ENCODE measurements at places on chromosomes 16 and 17.

DNA sequence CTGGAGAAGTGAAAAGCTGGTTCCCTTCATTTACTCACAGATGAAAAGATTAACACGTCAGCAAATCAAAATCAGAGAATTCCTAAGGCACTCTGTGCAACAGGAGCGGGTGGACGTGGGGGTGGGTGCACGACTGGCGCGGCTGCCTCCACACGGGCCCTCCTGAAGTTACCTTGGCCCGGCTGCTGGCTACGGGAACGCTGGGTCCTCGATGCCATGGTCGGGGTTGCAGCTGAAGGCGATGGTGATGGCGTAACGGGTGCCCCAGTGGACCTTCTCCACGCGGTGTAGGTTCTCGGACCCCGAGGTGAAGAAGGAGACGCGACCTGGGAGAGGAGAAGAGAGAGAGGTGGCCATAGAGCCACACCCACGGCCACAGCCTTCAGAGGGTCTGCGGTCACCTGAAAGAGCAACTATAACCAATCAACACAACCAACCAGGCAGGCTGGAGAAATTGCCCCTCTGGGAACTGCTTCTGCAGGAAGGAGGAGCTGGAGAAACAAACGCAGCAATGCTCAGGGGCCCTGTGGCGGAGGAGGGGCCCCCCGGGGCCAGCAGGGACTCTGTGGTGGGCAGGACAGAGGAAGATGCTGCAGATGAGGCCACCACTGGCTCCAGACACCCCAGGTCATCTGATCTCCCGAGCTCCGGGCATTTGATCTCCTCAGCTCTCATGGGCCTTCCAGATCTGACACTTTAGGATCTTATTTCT lies 20.8 kb downstream of the UTS2R start:
- DNase-seq: no peak

- no peak for DNase-seq
These were observed 5.0 kb downstream of the SGCA start for GRCh38 chr17:50170662-50171370.

DNA sequence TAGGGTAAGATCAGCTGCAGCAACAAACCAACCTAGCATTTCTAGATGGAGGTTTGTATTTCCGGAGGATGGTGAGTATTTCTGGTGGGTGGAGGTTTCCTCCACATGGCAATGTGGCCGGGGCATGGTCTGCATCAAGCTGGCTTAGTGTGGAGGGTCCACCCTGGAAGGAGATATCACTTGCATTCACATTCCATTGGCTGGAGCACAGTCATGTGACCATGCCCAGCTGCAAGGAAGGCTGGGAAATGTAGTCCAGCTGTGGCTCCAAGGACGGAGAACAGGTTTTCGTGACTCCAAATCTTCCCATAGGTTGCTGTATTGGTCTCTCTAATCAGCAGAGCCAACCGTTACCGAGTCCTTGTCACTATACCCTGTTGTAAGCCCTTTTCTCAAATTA lies 68.7 kb downstream of the RAI1 start:
- peak; percentile 74 for DNase-seq

GRCh38 chr16:11152677-11153331 lies 103.2 kb downstream of the SOCS1 start:
- DNase-seq: no peak

GRCh38 chr17:35152421-35153140 lies 5.0 kb downstream of the UNC45B start:
- DNase-seq: no peak

DNA sequence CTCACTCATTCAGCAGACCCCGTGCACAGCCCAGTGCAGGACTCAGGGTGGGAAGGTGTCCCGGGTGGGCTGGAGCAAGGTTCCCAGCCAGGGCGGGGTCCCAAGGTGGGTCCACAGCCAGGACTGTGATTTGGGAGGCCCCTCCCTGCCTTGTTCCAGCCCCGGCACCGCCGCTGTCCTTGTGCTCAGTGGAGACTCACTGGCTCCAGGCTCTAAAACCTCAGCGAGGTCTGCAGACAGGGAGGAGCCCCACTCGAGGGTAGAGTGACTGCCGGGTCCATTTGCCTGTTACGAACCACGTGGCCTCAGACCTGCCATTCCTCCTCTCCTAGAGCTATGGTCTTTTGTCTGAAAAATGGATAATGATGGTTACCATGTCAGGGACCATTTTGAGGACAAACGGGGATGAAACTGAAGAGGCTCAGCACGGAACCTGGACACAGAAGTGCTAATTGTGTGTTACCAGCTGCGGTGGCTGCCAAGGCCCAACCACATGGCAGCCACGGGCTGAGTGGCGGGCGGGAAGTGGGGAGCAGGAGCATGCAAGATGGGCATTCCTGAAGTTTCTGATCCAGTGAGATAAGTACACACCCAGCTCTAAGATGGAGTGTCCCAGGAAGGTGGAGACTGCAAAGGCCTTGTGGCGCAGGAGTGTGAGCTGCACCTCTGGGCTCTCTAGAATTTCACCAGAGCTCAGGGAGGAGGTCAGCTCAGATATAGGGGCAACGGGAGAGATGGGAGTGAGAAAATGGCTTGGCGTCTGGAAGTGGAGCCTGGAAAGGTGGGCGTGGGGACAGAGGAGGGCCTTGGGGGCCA lies 317.6 kb downstream of the SEC14L1 start:
- peak; percentile 45 for DNase-seq

DNA sequence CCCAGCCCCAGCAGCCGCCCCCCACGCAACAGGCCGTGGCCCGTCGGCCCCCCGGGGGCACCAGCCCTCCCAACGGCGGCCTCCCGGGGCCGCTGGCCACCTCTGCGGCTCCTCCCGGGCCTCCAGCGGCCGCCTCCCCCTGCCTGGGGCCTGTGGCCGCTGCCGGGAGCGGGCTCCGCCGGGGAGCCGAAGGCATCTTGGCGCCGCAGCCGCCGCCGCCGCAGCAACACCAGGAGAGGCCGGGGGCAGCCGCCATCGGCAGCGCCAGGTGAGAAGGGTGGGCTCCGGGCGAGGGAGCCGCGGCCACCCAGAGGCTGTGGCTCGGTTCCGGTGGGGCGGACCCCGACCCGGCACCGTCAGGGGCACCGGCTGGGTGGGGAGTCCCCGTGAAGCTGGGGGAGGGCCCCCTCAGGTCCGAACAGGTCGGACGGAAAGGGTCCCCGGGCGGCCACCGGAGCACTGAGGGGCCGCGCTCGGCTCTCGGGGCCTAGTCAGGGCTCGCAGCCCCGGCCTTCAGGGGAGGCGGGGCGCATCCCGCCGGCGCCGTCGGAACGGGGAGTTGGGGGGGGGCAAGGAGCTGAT lies 583 bp downstream of the ATXN2L start:
- DNase-seq: no peak

- no peak for DNase-seq
These were observed 121.9 kb downstream of the CDYL2 start for GRCh38 chr16:80682421-80683070.

DNA sequence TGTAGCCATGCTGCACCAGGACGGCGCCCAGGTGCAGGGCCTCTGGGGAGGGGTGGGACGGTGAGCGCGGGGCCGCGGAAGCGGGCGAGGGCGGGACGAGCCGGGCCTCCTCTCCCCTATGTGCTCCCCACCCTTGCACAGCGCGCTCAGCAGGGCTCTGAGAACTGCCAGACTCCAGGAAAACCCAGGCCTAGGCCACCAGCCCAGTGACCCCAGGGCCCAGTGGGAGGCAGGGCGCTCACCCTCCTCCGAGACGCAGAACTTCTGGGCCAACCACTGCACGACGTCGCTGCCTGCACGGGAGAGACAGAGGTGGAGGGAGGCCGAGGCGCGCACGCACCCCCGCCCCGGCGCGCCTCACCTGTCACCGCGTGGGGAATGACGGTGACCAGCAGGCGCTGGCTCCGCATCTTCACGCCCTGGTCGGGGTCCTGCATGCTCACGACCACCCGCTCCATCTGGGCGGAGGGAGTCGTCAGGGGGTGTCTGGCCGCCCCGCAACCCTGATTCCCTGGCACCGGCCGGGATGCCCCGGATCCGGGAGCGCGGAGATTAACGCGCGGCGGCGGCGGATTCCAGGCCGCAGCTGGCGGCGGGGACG lies 603 bp downstream of the RGS11 start:
- no peak for DNase-seq

GRCh38 chr16:27102701-27103575 lies 36.2 kb downstream of the C16orf82 start:
- DNase-seq: no peak

GRCh38 chr16:12723681-12724080 lies 80.0 kb downstream of the CPPED1 start:
- no peak for DNase-seq

DNA sequence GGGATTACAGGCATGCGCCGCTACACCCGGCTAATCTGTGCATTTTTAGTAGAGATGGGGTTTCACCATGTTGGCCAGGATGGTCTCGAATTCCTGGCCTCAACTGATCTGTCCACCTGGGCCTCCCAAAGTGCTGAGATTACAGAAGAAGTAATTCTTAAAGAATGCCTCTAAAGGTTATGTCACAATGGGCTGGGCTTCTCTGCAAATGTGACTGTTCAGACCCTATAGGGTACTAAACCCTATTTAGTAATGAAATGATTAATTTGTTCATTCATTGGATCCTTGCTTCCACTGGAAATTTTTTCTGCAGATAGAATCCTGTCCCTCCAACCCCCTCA lies 108.8 kb upstream of the CORO6 start:
- DNase-seq: no peak

DNA sequence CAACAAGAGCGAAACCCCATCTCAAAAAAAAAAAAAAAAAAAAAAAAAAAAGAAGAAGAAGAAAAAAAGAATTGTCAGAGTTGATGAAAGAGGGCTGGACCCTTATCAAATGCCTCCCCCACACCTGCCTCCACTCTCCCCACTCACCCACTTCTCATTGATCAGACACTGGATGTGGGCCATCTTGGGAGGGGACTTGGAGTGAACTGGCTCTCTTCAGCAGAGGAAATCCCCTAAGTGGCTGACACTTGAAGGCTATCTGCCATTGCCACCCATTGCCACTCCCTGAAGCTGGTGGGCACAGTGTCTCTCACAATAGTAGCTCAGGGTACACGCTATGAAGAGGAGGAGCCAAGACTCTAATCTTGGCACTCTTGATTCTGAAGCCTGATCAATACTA lies 1.6 kb downstream of the ITGA2B start:
- DNase-seq: no peak

GRCh38 chr17:44398692-44399691 lies 9.5 kb upstream of the ITGA2B start:
- DNase-seq: no peak

DNA sequence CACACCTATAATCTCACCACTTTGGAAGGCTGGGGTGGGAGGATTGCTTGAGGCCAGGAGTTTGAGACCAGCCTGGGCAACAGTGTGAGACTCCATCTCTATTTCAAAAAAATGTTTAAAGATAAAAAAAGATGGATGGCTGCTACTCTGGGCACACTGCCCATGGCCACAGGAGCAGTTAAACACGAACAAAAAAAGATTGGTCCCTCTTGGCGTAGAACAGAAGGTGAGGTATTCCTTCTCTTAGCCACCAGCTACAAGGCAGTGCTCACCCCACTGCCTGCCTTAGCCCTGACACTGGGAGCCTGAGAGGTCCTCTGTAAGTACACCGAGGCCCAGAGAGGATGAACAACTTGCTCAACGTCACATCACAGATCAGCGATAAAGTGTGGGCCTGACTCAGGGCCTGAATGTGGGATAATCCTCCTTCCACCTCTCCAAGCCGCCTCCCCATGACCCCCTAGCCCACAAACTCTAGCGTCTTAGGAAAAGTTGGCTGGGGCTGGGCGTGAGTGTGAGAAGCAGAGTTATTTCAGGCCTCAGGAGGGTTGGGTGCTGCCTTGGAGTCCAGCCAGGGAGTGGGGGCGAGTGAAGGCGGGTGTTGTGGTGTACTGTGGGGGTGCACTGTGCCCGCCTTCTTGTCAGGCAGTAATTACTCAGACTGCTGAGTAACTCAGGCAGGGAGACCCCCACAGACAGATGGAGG lies 2.3 kb upstream of the DPH1 start:
- no peak for DNase-seq

DNA sequence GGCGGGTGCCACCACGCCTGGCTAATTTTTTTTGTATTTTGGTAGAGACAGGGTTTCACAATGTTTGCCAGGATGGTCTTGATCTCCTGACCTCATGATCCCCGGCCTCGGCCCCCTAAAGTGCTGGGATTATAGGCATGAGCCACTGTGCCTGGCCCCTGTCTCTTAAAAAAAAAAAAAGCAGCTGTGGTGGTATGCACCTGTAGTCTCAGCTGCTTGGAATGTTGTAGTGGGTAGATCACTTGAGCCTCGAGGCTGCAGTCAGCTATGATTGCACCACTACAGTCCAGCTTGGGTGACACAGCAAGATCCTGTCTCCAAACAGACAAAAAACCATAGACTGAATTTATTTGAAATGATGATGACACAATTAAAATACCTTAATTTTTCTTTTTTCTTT lies 24.3 kb downstream of the CDK12 start:
- no peak for DNase-seq

DNA sequence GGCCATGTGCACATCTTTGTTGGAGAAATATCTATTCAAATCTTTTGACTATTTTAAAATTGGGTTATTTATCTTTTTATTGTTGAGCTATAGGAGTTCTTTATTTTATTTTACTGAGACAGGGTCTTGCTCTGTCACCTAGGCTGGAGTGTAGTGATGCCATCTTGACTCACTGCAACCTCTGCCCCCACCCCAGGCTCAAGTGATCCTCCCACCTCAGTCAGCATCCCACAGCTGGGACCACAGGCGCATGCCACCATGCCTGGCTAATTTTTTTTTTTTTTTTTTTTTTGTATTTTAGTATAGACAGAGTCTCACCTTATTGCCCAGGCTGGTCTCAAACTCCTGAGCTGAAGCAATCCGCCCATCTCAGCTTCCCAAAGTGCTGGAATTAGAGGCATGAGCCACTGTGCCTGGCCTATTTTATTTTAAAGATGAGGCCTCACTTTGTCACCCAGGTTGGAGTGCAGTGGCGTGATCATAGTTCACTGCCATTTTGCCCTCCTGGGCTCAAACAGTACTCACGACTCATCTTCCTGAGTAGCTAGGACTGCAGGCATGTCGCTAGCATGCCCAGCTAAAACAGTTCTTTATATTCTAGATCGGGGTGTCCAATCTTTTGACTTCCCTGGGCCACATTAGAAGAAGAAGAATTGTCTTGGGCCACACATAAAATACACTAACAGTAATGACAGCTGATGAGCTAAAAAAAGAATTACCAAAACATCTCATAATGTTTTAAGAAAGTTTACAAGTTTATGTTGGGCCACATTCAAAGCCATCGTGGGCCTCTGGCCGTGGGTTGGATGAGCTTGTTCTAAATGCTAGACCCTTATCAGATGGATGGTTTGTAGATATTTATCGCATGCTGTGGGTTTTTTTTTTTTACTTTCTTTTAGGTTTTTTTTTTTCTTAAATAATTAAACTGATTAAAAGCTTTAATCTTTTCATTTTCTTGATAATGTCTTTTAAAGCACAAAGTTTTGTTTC lies 13.7 kb downstream of the TENT4B start:
- DNase-seq: no peak

All from CD4-positive, alpha-beta T cell treated with Interleukin-21 for 1 hour (primary cell).